Esophagus squamous epithelium (tissue), 5 donors: ENCODE measurements at places on chromosomes 6 and 20.

GRCh38 chr20:15031546-15032351 is 694.3 kb upstream of the FLRT3 start:
- no peak for DNase-seq

GRCh38 chr6:153001767-153002612 is 519 bp downstream of the MTRF1L start:
- no peak for DNase-seq

- no peak for DNase-seq
Measured at GRCh38 chr6:135722679-135723078, 128.8 kb upstream of the PDE7B start.

GRCh38 chr6:42136508-42137193 is 5.8 kb downstream of the C6orf132 start:
- DNase-seq, result no peak

DNA sequence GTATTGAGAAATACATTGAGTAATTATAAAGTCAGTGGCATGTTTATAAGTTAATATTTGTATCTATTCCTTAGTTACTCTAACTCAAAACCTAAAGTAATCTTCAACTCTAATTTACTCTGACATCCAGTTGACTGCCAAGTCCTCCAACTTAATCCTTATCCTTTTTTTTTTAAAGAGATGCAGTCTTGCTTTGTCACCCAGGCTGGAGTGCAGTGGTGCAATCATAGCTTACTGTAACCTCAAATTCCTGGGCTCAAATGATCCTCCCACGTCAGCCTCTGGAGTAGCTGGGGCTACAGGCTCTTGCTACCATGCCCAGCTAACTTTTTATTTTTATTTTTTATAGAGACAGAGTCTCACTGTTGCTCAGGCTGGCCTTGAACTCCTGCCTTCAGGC is 24.4 kb downstream of the PTPN1 start:
- DNase-seq, result no peak

DNA sequence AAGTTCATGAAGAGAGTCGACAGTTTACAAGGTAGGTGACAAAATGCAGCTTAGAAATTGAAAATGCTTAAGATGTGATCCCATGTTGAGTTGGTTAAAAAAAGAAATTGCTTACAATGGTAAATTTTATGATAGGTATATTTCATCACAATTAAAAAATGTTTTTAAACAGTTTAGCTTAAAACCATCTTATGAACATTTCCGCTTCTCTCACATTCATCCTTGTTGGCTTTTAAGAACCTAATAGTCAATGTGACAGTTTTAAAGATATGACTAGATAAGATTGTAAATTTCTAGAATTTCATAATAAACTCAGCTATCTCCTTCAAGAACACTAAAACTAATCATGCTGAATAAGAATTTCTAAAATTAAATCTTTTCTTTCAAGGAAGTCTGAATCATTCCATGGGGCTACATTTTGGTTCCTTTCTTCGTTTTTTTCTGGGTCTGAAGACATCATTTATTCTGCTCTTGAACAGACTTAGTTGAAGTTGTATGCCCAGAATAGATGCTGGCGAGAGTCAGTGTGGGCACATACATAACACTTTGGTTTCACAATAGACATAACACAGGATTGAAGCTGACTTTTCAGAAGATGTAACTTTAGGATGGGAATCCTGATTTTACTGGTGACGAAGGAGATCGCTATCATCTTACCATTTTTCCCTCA is 35.9 kb upstream of the LTV1 start:
- DNase-seq, result no peak

DNA sequence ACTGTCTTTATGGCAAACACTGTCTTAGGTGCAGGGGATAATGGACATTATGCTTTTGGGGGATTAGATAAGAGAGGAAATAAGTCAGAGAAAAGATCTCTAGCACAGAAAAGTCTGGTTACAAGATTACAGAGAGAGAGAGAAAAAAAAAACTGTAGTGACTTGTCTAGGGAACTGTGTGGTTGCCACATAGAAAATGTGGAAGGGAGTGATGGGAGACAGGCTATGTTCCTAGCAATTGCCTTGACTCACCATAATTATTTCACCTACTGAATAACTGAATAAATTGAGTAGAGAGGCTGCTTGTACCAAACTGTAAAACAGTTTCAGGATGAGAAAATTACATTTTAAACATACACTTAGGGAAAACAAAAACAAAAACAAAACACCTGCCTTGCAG is 229.7 kb downstream of the LAMA2 start:
- DNase-seq, result no peak

- no peak for DNase-seq
Measured at GRCh38 chr20:47021850-47022249, 127.2 kb downstream of the EYA2 start.

GRCh38 chr20:57847104-57847503 is 137.3 kb upstream of the PMEPA1 start:
- no peak for DNase-seq

DNA sequence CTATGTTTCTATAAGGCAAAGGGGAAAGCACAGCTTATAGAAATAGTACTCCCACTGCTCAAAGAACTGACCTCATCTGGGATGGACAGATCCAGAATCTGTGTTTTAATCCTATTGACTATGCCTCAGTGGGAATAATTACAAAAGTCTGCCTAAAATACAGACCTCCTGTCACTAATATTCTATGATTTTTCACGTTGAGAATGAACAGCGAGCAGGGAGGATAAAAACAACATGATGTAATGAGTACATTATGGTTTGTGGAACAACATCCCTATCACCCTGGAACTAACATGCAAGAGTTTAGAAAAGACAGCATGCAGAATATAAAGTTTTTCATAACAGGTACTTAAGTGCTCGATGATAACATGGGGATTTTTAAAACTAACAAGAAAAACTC is 53.9 kb downstream of the EPHA7 start:
- no peak for DNase-seq

- DNase-seq, result no peak
Measured at GRCh38 chr6:71979911-71980310, 93.6 kb downstream of the RIMS1 start.

DNA sequence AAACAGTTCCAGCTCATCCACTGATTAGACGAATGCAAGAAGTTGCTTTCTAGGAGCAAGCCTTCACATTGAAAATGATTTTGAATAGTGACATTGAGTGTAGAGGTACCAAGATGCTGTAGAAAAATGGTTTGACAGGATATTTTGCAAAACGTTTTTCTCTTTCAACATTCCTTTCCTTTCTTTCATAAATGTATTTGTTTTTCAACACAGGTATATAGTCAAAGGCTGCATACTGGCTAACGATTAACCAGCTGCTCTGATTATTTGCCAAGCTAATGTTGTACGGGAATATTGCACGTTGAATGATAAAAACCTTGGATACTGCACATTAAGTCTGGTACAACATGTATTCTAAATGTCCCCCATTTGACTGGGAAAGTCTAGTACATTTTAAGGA is 78.8 kb upstream of the TENT5A start:
- no peak for DNase-seq

DNA sequence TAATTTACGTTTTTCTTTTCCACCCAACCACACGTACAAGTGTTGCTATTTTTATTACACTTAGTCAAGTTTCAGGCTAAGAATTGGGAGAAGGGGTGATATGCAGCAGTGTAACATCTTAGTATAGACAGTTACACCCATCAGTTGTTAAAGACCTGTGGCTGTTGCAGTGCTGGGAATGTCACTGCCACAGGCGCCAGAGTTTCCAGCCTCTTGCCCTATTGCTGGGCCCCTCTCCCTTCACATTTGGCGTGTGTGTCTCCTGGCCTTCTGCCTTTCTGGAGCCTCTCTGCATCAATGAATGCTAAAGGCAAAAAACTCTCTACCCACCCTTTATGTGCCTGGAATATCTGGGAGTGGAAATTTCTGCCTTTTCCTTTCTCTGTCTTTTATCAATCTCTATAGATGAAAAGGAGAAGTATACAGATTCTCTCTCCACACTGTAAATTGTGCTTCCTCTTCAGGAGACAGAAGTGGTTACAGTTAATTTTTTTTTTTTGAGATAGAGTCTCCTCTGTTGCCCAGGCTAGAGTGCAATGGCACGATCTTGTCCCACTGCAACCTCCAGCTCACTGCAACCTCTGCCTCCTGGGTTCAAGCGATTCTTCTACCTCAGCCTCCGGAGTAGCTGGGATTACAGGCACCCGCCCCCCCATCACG is 73.0 kb downstream of the TIAM2 start:
- DNase-seq, result no peak

- DNase-seq, result no peak
Measured at GRCh38 chr20:23270382-23270911, 80.1 kb upstream of the NXT1 start.

DNA sequence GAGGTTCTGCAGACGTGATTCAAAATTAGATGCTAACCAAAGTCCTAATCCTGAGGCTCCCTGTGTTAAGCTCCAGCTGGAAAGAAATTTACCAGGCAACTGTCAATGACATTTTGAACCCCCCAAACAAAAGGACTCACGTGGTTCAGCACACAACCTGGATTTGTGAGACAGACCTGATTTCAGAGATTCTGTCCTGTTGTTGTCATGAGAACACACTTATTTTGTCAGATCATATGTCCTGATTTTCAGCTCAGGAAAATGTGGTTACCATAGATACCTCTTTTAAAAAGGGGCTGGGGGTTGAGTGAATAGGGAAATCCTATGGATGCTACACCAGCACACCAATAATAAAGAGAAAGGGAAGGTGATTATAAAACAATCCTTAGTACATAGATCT is 61.6 kb downstream of the MTFR2 start:
- no peak for DNase-seq

DNA sequence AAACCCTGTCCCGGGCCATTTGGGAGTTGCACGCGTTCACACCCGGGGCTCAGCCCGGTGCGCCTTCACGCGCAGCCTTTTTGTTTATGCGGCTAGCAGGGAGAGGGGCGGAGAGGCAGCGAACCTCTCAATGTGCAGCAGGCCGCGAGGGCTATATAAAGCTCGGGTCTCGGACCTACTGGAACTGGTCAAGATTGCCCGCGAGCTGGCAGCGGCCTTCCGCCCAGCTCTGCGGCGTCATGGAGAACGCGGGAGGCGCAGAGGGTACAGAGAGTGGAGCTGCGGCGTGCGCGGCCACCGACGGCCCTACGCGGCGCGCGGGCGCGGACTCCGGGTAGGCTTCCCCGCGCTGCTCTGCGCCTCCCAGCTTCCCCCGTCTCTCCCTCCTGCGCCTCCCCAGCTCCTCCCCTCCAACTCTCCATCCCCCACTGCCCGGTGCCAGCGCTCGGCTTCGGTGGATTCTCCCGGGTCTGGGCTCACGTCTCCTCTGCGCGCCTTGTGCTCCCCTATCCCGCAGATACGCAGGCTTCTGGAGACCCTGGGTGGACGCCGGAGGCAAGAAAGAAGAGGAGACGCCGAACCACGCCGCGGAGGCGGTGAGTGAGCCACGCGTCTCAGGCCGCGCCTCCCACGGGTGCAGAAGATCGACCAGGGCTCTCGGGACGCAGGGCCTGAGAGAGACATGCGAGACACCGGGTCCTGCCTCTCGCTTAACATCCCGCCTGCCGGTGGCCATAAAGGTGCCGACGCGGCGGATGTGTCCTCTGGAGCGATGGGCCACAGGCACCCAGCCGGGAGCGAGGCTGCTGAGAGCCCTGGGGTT is at the start of gene RIPPLY2:
Gene RIPPLY2 (plus strand): TSS at position 183 of the 823 bp plus-strand sequence. CDS start 57 bp downstream, at position 240.
- no peak for DNase-seq

DNA sequence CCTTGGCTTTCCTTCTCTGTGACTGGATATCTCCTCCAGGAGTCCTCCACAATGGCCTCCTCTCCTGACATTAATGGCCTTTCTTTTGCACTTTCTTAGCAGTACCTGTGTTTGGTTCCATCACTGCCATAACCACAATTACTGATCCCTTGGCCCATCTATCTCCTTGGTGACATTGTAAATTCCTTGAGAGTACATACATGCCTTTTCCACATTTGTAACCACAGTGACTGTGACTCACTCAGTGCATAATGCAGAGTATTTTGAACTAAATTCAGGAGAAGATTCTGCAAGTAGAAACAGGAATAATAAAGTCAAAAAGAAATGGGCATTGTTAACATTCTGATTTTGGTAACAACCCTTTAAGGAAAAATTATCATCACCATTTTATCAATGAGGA is 197.2 kb upstream of the SOX4 start:
- no peak for DNase-seq

- no peak for DNase-seq
Measured at GRCh38 chr6:93474733-93475179, 55.4 kb upstream of the EPHA7 start.

DNA sequence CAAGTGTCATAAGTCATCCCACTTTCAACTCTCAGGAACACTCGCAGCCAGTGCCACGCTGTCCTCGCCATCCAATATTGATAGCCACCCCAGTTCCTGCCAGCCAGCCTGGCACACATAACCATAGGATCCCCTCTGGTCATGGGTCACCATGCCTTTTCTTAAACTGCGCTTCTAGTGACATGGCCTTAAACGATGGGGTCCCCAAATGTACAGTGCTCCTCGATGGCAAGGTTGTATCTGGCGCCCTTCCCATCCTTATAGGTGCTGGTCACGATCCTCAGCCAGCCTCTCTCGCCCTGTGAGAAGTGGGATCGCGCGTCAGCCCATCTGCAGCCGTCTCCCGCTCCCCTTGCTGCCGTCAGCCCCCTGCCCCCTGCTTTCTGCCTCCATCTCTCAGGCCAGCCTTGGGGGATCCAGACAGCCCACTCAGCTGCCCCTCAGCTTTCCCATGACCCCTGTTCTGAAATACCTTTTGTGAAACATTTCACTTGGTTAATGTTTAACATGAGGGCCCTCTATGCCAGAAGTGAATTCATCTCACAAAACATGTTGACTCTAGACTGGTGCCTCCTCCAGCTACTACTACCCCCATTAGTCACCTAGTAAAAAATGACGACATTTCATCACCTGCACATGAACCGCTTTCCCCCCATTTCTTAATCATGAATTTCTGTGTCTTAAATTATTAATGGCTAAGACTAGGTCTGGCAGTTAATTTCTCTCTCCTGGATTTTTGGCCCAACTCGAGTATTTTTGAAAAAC is 11.4 kb downstream of the CTSZ start:
- DNase-seq, result no peak

DNA sequence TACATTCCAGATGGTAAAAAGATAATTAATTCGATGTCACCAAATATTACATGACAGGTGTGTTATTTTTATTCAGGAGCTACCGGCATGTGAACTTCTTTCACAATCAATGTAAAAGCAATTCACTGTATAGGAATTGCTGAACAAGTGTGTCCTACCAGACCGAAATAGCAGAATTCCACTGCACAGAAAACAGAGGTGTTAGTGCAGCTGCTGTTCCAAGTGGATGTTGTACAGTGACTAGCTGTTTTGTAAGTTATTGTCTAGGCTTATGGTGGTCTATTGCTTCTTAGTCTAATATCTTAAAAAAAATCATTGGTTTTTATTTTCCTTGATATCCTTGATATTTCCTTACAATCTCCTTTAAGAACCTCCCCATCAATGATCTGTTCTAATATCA is 107.4 kb downstream of the COL19A1 start:
- no peak for DNase-seq
